ENCODE measurements at places on chromosomes 13 and 19.
A peak's percentile ranks its signal among the peaks of the same experiment; 100 is the strongest.

- DNase-seq = no peak
Measured at GRCh38 chr19:45529420-45529785, 22.1 kb downstream of the VASP start.

- DNase-seq = no peak
Measured at GRCh38 chr19:38055010-38055409, 148.0 kb downstream of the SIPA1L3 start.

DNA sequence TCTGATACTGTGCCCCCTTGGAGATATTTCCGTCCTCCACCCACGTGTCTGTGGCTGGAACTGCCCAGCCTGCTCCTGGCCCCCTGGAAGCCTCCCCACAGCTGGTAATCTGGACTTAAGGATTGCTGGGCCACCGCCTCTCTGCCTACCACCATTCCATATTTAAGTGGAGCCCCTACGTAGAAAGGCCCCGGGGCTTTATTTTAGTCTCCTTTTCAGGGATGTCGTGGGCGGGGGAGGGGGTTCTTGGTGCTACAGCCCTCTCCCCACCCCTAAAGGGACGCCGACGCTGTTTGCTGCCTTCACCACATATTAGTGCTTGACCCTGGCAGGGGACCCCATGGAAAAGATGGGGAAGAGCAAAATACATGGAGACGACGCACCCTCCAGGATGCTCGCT lies 2.7 kb upstream of the NOP53 start:
- no peak for DNase-seq

GRCh38 chr19:51135004-51135403 lies 7.1 kb upstream of the SIGLEC7 start:
- no peak for DNase-seq

DNA sequence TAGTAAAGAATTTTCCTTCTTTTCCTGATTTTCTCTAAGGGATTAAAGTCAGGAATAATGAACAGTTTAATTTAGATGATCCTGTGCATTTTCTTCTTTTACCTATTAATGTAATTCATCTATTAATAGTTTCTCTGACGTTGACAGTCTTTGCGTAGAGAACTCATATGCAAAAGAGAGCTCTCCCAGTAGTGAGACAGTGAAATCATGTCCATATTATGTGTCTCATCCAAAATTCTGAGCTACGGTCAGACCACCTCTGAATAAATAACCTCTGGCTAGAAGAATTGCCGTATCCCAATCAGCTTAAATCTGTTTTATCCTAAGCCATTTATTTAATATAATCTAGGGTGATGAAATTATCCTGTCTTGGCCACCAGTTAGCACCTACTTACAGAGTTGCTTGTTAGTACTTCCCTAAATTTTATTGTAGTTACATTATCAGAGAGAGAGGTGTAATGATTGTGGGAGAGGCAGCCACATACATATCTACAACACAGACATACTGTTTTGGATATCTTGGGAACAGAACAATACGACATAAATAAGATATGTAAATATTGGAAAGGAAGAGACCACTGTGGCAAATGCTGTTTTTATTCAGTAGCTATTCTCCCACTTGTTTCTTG lies 30.7 kb downstream of the PDS5B start:
- DNase-seq = no peak

GRCh38 chr19:40270362-40271089 lies 14.6 kb downstream of the AKT2 start:
- DNase-seq = no peak

- peak; percentile 99 for DNase-seq
Measured at GRCh38 chr19:45091031-45091923, 1.7 kb upstream of the PPP1R37 start.

DNA sequence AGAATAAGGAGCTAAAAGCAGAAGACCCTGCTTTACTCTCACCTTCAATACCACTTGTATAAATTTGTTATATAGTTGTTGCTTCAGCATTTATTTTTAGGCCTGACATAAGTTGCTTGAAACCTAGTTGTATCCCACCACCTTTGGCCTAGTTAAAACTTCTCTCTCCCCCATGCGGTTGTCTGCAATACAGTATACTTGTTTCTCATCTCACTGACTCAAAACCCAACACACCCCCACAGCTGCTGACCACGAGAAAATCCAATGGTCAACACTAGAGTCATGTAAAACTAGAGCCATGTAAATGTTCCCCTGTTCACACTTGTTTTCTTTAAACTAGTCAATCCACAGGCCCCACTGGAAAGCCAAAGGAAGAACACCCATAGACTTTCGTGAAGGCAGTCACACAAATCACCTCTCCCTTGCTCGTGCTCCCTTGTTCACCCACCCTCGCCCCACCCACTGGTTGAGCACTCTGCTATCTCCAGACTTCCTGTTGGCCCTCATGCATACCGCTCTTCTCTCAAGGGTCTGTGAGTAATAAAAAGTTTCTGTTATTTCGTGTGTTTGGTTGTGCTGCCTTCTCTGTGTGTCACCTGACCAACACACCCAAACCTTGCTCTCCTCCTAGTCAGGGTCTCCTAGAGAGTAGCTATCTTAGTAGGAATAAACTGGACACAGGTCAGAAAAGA lies 12.9 kb upstream of the CCDC169 start:
- DNase-seq = no peak

- DNase-seq = no peak
Measured at GRCh38 chr19:49829721-49830120, 11.6 kb downstream of the MED25 start.

- DNase-seq = no peak
Measured at GRCh38 chr19:13206587-13206986, 56.4 kb downstream of the IER2 start.

DNA sequence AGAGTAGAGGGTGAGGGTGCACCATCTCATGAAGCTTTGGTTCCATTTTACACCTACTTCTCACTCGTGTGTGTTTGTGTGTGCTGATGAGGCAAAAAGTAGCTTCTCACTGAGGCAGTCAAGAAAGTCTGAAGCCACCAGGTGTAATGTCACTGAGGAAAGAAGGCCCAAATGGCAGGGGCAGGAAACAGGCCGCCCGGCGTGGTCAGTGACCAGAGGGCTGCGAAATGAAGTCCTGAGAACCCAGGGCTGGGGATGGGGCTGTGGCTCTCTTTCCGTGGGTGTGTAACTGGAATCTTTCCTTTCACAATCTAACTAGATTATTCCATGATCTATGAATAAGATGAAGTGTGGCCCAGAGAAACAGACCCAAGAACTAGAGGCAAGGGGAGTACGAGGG lies 25.5 kb upstream of the TFDP1 start:
- DNase-seq = no peak

GRCh38 chr13:21234526-21234925 lies 58.1 kb downstream of the MRPL57 start:
- no peak for DNase-seq

GRCh38 chr13:85080691-85081090 lies 718.5 kb downstream of the SLITRK6 start:
- DNase-seq = no peak

DNA sequence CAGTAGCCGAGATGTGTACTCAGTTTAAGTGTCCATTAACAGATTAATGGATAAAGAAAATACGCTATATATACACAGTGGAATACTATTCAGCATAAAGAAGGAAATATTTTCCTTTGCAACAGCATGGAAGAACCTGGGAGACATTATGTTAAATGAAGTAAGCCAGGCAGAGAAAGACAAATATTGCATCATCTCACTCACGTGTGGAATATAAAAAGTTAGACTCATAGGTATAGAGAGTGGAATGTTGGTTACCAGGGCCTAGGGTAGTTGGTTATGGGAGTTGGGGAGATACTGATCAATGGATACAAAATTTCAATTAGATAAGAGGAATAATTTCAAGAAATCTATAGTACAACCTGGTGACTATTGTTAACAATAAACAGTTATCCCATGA lies 210.1 kb downstream of the MAB21L1 start:
- DNase-seq = no peak

GRCh38 chr13:110760611-110761010 lies 47.1 kb downstream of the ING1 start:
- no peak for DNase-seq

DNA sequence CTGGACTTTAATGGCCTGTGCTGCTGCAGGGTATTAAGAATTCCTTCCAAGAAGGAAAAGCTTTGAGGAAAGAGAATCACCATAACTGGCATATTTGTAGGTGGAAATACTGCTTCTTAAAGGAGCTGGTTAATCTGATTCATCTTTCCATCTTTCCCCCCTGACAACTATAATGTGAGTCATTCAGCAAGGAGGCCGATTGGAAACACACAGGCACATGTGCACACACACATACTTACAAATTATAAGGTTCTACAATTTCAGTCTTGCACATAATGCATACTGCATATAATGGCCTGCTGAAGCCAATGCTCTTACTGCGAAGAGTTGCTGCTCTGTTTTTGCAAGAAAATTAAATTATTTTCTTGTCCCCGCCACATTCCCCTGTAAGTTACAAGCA lies 78.8 kb upstream of the TPP2 start:
- DNase-seq = no peak

GRCh38 chr19:49809160-49809940 lies 3.7 kb downstream of the FUZ start:
- DNase-seq = peak; percentile 73

- no peak for DNase-seq
Measured at GRCh38 chr13:104584481-104584880, 1518.3 kb upstream of the SLC10A2 start.

GRCh38 chr13:38763446-38764381 lies 76.8 kb downstream of the FREM2 start:
- DNase-seq = peak; percentile 8

DNA sequence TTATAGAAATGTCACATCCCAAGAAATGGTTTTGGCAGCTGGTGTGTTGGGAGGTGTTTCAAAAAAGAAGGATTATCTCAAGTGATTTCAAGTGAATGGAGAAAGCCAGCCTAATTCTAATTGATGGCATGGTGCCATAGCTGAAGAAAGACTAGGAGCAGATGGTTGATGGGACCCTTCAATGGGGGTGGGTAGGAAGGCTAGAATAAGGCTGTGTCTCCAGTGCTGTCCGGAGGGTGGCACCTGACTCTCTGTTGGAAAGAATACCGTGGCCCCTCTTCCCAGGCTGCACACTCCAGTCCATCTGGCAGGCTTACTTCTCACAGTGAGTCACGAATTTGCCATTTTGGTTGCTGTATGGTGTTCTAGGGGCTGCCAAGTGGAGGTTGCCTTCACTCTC lies 51.0 kb upstream of the GPR12 start:
- no peak for DNase-seq
